Activated CD8-positive, alpha-beta T cell treated with anti-CD3 and anti-CD28 coated beads, Interleukin-2, amount 10 ng/mL, durations not matched to agents 7 days and 5 days (primary cell): ENCODE measurements at places on chromosomes 1 and 21. TPM values are rescaled to one million over a fixed set of nuclear protein-coding genes. Genes with fewer than 3 reads are reported as not detected.

DNA sequence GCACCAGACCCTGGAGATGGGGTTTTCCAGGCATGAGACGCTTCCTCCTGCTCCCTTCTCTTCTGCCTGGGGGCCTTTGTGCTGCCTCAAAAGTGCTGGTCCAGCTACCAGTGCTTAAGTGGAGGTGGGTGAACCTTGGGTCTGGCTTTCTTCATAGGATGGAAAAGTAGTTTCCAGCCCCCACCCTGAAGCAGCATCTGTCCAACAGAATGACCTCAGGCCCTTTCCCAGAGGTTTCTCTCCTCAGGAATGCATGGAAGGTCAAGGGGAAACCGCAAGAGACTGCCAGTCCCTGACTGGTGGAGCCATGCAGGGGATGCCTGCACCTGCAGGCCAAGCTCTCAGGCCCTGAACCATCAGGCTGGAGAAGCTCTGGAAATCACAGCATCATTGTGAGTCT lies 63.8 kb downstream of the HMGB4 start:
- no peak for DNase-seq

DNA sequence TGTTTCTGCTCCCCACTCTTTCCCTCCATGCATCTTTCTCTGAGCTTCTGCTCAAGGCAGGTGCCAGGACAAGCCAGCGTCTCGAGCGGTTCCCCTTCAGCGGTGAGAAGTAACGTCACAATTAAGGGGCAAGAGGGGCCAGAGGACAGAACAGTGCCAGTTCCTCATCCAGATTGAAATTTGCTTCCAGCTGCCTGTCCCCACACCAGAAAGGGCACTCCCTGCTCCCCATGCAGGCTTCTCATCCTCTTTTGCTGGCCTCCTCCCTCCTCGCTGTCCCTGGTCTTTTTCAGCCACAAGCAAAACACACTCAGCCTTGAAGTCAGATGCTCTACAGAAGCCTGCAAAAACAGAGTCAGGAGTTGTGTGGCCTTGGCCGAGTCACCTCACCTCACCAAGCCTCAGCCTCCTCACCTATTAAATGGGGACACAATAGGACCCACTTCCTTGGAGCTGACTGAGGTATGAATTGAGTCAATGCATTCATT lies 35.0 kb upstream of the ECE1 start:
- DNase-seq: no peak

- no peak for DNase-seq
Observed at GRCh38 chr1:54110996-54111395, 41.8 kb downstream of the CDCP2 start.

The KCNK1 gene
- 0.18 TPM for total RNA-seq

The ADGRL2 gene
- not detected for total RNA-seq
